Epithelial cell of proximal tubule (primary cell): ENCODE measurements at places on chromosomes 1 and 21. TPM values are rescaled to one million over a fixed set of nuclear protein-coding genes. Genes with fewer than 3 reads are reported as not detected.

DNA sequence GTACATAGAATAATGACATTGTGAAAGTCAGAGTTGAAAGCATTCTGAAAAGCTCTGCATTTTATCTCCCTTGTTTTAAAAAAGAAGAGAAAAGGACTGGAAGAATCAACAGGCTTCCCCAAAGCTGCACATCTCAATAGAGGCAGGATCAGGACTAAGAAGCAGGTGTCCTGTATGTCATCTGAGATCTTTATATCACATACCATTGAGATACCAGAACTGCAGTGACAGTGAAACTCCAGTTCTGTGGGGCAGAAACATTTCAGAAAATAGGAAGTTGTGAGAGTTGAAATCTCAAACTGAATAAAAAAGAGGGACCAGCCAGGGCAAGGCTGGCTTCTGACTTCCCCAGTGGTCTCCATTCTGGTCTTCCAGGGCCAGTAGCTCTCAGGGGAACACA lies 33.0 kb upstream of the SH2D1B start:
- DNase-seq: no peak

- no peak for DNase-seq
Observed at GRCh38 chr1:190551638-190552037, 74.0 kb upstream of the BRINP3 start.

GRCh38 chr1:161121042-161121650 lies 3.2 kb downstream of the NIT1 start:
- no peak for DNase-seq

GRCh38 chr1:18854331-18855025 lies 5.0 kb downstream of the TAS1R2 start:
- no peak for DNase-seq

- DNase-seq: no peak
Observed at GRCh38 chr1:36864823-36865601, 169.3 kb downstream of the GRIK3 start.

GRCh38 chr1:212430416-212430815 lies 2.3 kb upstream of the NENF start:
- no peak for DNase-seq

Gene PPFIA4
- total RNA-seq: 0.14 and 11.6 TPM in 2 replicates

DNA sequence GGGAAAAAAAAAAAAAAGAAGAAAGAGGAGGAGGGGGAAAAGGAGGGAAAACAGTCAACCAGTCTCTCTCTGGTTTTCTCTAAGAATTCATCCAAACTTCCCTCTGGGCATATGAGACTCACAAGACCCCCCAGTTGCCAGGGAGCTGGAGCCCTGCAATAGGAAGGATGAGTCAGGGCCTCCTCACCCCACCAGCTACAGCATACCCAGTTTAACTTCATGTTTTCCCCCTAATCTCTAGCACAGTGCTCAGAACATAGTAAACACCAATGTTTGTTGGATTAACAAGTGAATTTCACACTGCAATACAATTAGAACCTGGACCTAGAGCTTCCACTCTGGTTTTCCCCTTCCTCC lies 7.8 kb downstream of the F11R start:
- no peak for DNase-seq

- no peak for DNase-seq
Observed at GRCh38 chr1:245014247-245015029, 140.3 kb upstream of the KIF26B start.

GRCh38 chr1:83508485-83509151 lies 490.3 kb downstream of the TTLL7 start:
- no peak for DNase-seq

- DNase-seq: no peak
Observed at GRCh38 chr1:241857131-241857530, 9.1 kb downstream of the EXO1 start.

DNA sequence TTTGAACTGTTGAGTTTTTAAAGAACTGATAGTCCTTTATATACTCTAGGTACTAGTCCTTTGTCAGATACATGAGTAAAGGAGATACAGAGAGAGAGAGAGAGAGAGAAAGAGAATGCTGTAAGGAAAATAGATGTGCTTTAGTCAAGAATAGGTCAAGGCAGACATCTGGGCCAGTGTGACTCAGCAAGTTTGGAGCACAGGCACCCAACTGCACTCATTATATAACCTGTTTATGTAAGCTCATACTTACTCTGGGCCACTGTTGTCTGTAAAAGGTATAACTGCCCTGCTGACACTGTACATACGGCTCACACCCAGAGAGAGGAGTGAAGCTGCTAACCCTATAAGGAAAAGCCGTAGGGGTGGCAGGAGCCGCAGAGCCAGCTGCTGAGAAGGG lies 32.2 kb upstream of the AKT3 start:
- DNase-seq: no peak

Gene TNFRSF1B
- 0.06 and 1.5 TPM in 2 replicates for total RNA-seq

DNA sequence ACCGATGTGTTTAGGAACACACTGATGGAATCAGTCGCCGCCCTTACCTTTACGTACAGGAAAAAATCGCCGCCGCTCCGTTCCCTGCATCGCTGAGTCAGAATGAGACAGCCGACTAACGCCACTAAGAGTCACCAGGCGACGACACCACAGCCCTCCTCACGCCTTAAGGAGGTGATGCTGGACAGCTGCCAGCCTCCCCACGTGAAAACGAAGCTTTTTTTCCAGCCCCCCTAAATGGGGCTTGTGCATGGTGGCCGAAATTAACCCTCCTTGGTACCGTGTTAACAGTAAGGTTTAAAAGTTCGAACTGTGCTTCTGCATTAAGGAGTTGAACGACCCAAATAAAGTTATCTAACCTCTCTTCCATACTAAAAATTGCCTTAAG lies 511 bp downstream of the DNTTIP2 start:
- no peak for DNase-seq

DNA sequence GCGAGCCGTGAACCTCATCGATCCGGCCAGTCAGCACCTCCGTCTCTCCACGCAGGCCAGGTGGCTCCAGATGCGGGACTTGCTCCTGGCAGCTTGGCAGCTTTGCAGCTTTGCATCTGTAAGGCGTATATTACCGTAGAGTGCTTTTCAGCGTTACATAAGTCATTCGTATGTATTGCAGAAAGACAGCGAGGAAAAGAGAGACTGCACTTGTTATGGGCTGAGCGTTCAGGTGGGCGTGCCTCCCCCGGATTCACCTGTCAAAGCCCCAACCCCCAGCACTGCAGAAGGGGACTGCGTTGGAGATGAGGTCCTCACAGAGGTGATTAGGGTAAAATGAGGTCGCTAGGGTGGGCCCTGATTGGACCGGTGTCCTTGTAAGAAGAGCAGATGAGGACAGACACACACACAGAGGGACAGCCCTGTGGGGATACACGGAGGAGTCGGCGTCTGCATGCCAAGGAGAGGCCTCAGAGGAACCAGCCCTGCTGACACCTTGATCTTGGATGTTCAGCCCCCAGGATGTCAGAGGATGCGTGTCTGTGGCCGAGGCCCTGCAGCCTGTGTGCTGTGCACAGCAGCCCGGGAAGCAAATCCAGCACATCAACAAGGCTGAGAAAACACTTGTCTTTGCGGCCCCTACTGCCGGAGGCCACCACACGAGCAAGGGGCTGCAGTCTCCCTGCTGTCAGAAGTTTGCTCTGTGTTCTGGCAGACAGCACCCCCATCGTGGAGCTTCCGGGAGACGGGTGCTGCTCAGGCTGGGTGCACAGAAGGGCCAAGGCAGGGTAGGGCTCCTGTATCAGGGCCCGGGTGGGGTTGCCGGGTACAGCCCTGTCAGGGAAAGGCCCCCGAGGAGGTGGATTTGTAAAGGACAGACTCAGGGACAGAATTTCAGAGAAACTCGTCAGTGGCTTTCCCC lies 10.9 kb upstream of the AGPAT3 start:
- DNase-seq: no peak

GRCh38 chr1:58926152-58926551 lies 142.3 kb upstream of the JUN start:
- DNase-seq: no peak

- no peak for DNase-seq
Observed at GRCh38 chr21:16642353-16642752, 870.5 kb upstream of the CXADR start.

- DNase-seq: no peak
Observed at GRCh38 chr1:1307923-1308755, at the start of the genes ACAP3 and PUSL1. Gene ACAP3 (minus strand): TSS chr1:1307930. CDS start chr1:1307815, 115 bp downstream. Gene PUSL1 (plus strand): TSS chr1:1308597. CDS start chr1:1308644, 47 bp downstream.

- no peak for DNase-seq
Observed at GRCh38 chr1:59178339-59179187, 118.3 kb upstream of the FGGY start.

GRCh38 chr1:234230414-234230862 lies 142.8 kb upstream of the COA6 start:
- DNase-seq: no peak

DNA sequence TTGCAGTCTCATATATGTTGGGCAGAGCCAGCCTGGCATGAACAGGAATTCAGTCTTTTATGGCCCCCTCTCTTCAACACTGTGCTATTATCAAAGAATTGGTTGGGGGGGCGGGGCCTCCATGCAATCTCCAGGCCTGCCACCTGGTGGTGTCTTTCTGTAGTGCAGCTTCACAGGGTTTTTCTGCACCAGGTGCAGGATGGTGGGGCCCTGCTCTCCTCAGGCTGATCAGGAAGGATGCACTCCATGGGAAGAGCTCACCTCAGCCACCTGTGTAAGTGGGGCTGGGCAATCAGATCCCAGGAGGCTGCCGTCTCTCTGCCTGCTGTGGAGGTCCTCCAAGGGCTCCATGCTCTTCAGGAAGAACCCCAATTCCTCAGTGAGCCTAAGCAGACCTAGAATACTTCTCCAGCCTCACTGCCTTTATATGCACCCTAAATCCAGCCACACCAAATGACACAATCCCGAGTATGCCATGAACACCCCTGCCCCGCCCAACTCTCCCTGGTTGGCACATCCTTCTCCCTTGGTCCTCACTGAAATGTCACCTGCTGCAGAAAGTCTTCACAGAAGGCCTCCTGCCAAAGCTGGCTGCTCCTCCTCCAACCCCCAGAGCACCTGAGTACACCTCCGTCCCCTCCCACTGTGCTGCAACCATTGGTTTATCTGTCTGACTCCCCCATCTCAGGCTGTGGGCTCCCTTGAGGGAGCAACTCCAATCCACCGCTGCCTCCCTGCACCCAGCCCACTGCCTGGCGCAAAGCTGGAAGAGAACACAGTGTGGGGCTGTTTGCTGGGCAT lies 16.5 kb downstream of the STK40 start:
- DNase-seq: no peak
